T-helper 1 cell (primary cell): ENCODE measurements at places on chromosomes 5 and 9.

DNA sequence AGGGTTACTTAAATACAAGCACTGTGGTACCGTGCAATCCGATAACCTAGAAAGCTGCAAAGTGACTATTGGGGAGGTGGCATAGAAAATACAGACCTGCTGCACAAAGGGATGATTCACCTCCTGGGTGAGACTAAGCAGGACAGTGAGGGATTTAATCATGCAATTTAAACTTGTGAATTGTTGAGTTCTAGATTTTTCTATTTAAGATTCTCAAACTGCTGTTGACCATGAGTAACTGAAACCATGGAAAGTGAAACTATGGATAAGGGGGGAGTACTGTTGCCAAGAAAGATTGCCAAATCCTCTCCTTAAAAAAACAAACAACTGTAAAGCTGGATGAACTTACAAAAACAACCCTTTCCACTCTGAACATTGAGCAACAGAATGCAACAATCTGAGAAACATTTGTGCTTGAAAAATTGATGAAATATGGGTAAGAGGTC lies 61.5 kb upstream of the NUDT12 start:
- DNase-seq, result no peak

- no peak for DNase-seq
Measured at GRCh38 chr5:150122536-150123481, 32.8 kb downstream of the PDGFRB start.

DNA sequence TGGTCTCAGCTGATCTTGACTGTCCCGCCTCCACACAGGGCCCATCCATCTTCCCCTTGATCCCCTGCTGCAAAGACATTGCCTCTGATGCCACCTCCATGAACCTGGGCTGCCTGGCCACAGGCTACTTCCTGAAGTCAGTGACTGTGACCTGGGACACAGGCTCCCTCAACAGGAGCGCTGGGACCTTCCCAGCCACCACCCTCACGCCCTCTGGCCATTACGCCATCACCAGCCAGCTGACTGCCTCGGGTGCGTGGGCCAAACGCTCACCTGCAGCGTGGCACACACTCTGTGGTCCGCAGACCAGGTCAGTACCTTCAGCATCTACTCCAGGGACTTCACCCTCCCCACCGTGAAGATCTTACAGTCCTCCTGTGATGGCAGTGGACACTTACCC lies 71.9 kb downstream of the INSL6 start:
- DNase-seq, result no peak

DNA sequence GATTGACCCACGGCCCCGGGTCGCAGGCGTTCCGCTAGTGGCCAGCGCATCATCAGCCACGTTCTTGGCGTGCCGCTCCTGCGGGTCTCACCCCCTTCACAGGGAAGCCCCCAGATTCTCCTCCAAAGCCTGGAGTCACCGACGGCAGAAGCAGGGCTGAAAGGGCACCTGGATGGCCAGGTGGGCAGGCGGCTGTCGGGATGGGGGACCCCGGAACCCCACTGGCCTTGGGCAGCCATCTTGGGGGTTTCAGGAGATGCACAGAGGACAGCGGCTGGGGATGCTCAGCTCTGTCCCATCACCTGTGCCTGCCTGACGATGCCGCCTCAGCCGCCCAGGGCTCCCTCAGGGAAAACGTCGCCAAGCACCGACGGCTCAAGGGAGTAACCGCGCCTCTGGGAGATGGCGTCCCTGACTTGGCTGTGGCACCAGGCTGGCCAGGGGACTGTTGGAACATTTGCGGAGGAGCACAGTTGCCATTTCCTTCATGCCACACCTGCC lies 14.1 kb upstream of the SLC9A3 start:
- no peak for DNase-seq

DNA sequence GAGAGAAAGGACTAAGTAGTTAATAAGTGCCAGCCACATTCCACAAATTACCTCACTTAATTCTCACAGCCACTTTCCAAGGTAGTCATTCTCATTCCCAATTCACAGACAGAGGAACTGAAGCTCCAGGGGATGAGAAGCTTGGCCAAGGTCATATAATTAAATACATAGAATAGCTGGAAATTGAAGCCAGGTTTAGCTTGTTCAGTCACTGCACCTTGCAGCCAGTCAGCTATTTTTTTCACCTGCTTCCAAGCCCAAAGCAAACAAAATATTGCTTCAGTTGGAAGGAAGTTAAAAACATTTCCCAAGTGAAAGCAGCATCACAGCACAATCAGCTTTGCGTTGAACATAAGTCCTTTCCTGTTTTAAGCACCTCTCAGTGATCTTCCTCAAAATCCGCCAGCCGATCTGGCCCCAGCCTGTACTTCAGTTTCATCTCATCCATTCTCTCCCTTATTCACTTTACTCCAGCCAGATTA lies 4.8 kb downstream of the ALDH1A1 start:
- DNase-seq, result no peak

- DNase-seq, result no peak
Measured at GRCh38 chr9:113623851-113624485, 160.4 kb downstream of the RGS3 start.

DNA sequence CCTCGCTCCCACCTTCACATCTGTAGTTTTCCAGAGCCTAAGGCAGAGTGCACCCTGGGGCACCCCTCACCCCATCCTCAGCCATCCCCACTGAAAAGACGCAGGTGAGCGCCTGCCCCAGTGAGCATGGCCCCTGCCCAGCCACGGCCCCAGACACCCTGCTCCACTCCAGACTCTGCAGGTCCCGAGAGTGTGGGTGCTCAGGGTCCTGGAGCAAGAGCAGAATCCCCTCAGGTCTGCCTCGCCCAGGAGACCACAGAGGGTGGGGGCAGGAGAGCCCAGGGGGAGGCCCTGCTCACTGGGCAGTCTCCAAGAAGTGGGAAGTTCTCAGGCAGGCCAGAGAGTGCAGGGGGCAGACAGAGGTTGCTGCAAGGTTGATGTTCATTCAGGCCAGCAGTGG lies 158.6 kb upstream of the PPP1R26 start:
- no peak for DNase-seq

DNA sequence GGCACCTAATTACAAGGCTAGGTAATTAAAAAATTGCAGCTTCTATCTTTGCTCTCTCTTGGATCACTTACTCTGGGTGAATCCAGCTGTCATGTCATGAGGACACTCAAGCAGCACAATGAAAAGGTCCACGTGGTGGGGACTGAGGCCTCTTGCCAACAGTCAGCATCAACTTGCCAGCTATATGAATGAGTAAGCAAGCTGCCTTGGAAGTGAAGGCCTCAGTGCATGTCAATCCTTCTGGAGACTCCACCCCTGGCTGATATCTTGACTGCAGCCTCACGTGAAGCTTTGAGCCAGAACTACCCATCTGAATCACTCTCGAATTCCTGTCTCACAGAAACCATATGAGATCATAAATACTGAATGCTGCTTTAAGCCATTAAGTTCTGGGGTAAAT lies 140.5 kb downstream of the SNX18 start:
- DNase-seq, result no peak
